Fibroblast of skin of abdomen (primary cell): ENCODE measurements at places on chromosomes 5 and 9.

DNA sequence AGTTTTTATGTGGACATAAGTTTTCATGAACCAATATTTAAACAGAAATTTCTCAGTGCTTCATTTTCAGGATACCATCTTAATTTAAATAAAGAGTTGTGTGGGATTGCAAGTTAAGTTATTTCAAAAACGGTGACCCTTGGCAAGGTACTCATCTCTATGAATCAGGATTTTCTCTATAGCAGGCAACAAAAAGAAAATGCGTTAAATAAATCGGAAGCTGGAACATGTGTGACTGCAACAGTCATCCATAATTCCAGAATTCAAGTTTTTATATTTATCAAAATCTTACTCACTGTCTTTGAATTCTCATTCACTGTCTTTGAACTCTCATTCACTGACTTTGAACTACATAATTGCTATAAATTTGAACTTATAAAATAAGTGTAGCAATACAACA, 5.8 kb upstream of the RECK start:
- DNase-seq = peak; percentile 51

GRCh38 chr9:114278881-114279570, 43.9 kb upstream of the ORM1 start:
- peak; percentile 55 for DNase-seq

GRCh38 chr5:83751201-83751600, 30.5 kb upstream of the HAPLN1 start:
- DNase-seq = no peak

- no peak for DNase-seq
Measured at GRCh38 chr9:134800791-134801339, 79.7 kb upstream of the FCN2 start.

DNA sequence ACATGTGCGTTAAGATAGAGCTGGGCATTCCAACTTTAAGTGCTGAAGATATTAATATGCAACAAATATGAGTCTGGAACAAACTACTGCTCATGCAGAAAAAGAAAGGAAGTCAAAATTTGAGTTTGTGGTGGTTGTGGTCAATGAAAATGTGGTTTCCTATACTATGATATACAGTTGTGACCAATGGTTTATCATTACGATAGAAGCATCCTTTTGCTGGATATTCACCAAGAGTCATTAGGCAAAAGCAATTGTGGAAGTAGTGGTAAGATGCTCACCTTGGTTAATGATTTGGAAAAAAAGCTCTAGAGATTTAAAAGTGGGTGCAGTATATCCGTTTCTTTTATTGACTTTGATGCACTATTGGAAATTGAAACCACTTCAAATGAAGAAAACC, 1007.0 kb downstream of the NR2F1-AS1 start:
- DNase-seq = no peak

GRCh38 chr9:85569988-85570387, 171.8 kb downstream of the AGTPBP1 start:
- peak; percentile 28 for DNase-seq

DNA sequence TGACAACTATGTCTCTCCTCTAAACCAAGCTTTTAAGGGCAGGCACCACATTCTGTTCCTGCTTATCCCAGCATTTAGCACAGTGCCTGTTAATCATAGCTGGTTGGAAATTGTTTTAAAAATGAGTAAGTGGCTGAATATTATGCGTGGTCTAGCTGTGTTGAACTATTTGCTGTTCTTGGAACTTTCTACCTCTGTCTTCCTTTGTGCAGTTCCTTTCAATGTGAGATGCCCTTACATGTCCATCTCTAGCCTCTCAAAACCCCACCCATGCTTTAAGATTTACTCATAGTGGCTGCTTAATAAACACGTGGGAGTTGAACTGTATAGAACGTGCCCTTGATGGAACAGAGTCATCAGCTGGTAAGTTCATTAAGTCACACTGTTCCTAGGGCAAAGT, 34.5 kb downstream of the C9orf57 start:
- DNase-seq = peak; percentile 47
